CD4-positive, alpha-beta memory T cell (primary cell): ENCODE measurements at places on chromosomes 1 and 21. TPM values are rescaled to one million over a fixed set of nuclear protein-coding genes. Genes with fewer than 3 reads are reported as not detected.

GRCh38 chr1:46196609-46197008 is 1.6 kb downstream of the POMGNT1 start:
- H3K36me3 ChIP-seq = peaks cover 34% of the 10 kb centered on the region
- H3K4me3 ChIP-seq = no peak overlapping the region
- DNase-seq = no peak
- no peak overlapping the region for H3K27ac ChIP-seq

Gene DCST2
- 4.1 TPM for total RNA-seq

DNA sequence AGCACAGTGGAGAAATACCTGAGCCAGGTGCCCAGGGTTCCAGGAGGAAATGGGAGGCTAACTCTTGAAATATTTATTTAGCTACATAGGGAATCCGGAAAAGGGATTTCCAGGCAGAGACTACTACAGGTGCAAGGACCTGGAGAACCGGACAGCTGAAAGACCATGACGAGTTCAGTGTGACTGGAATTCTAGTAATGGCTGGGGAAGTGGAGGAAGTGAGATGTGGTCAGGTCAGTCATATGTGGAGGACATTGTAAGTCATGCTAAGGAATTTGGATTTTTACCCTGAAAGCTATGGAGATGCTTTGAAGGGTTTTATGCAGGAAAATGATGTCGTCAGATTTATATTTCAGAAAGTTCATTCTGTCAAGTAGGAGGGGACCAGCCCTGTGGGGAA is 1.8 kb downstream of the CAP1 start:
- peak overlapping the region; percentile 14 for H3K4me3 ChIP-seq
- H3K27me3 ChIP-seq = no peaks in the 10 kb centered on the region
- no peaks in the 10 kb centered on the region for H3K36me3 ChIP-seq
- peaks cover 82% of the 10 kb centered on the region for H3K4me1 ChIP-seq

GRCh38 chr1:204623894-204624361 is 61.6 kb downstream of the LRRN2 start:
- H3K36me3 ChIP-seq = no peaks in the 10 kb centered on the region
- no peak for DNase-seq
- H3K4me1 ChIP-seq = no peaks in the 10 kb centered on the region
- no peaks in the 10 kb centered on the region for H3K27me3 ChIP-seq
